ENCODE measurements at places on chromosomes 6 and 20. TPM values are rescaled to one million over a fixed set of nuclear protein-coding genes. Genes with fewer than 3 reads are reported as not detected.

Gene TSBP1
- total RNA-seq, result not detected

- DNase-seq, result no peak
- no peaks in the 10 kb centered on the region for H3K4me1 ChIP-seq
- H3K27ac ChIP-seq, result no peak overlapping the region
- no peaks in the 10 kb centered on the region for H3K27me3 ChIP-seq
Measured at GRCh38 chr20:52610749-52611148, 361.4 kb upstream of the TSHZ2 start.

Gene PERP
- total RNA-seq, result 42.5 TPM

- peak overlapping the region; percentile 41 for H3K4me3 ChIP-seq
- DNase-seq, result peak; percentile 70
- H3K4me1 ChIP-seq, result peaks cover 15% of the 10 kb centered on the region
Measured at GRCh38 chr6:137776786-137777686, 90.0 kb upstream of the TNFAIP3 start.

Gene CTAGE9
- total RNA-seq, result not detected

Gene ELOVL4
- total RNA-seq, result 1.6 TPM

DNA sequence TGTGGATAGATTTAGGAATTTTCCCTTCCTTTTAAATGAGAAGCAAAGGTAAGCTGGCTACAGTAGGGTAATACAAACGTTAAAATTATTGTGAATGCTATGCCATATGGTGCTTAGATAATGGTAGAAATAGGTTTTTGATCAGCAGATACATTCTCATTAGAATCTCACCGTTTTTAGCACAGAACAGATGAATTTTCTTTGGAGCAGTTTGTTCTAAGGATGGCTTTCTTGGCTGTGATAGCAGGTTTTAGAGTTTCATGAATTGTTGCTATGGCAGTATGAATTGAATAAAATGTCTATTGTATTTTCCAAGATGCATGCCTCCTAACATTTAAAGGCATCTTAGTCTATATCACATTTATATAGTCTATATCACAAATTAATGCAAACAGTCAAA is 1394.5 kb downstream of the EPHA7 start:
- DNase-seq, result no peak
- no peaks in the 10 kb centered on the region for H3K4me1 ChIP-seq
- no peaks in the 10 kb centered on the region for H3K36me3 ChIP-seq
- H3K27me3 ChIP-seq, result no peaks in the 10 kb centered on the region

DNA sequence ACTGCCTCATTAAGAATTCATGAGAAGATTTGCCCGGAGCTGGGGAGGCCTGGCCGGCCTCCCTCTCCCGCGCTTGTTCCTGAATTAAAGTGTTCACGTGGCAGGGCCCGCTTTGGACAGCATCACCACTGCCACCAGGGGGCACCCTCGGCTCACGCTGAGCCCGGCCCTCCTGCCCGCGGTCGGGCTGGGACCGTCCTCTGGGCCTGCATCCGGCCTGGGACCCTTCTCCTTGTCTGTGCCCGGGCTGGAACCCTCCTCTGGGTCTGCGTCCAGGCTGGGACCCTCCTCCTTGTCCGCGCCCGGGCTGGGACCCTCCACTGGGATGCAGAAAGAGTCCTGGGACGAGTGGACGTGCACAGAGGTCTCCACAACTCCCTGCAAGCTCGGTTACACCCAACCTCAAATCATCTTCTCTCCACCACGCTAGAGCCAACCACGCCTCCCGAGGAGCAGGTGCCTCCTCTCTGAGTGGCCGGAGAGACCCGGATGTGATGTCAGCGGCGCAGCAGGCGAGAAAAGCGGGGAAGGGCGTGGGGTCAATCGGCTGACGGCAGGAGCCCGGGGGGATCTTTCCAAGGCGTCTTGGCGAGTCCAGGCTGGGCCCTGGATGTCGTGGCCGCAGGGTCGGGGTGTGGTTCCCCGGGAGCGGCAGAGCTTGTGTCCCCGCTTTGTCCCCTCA is 50.9 kb upstream of the DACT2 start:
- no peaks in the 10 kb centered on the region for H3K36me3 ChIP-seq
- peaks cover 27% of the 10 kb centered on the region for H3K27me3 ChIP-seq
- H3K4me3 ChIP-seq, result no peak overlapping the region
- H3K4me1 ChIP-seq, result no peaks in the 10 kb centered on the region

DNA sequence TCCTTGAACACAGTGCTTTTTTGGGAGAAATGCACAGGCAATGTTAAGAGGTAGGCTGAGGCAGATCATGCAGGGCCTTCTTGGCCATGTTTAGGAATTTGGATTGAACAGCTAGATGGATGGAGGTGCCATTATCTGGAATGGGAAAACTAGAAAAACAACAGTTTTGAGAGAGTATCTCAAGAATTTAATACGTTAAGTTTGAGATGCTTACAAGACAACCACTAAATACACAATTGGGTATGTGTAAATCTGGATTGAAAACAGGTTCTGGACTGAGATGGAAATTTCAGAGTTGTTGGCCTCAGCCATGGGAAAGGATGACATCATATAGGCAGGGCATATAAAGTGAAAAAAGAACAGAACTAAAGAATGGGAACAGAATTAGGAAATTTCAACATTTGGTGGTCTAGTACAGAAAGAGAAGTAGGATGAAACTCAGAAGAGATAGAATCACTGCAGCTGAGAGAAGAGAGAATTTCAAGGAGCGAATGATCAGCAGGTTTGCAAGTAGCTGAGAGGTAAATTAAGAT is 37.1 kb downstream of the NCOA7 start:
- no peak for DNase-seq
- no peaks in the 10 kb centered on the region for H3K27me3 ChIP-seq
- H3K4me1 ChIP-seq, result no peaks in the 10 kb centered on the region
- no peak overlapping the region for H3K27ac ChIP-seq
- H3K4me3 ChIP-seq, result no peak overlapping the region

DNA sequence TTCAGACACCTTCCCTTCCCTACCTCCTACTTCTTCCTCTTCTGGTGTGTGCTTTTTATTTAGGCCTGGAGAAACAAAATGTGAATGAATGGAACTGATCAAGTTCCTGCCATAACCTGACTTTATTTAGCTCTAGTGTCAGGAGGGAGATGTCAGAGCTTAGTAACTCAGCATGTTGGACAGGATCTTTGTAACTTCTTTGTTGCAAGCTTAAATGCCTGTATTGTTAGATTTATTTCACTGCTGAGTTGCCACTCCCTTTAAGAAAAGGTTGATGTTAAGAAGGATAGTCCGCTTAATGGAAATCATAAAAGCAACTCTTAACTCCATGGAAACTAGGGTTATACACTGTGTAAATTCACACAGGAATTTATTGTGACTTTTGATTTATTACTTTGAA is 2.2 kb downstream of the FAM120B start:
- no peak overlapping the region for H3K27ac ChIP-seq
- no peaks in the 10 kb centered on the region for H3K27me3 ChIP-seq
- peak overlapping the region; percentile 24 for H3K4me3 ChIP-seq

Gene CCM2L
- total RNA-seq, result not detected

Gene DUSP15
- not detected for total RNA-seq

GRCh38 chr6:149463781-149464180 is 21.0 kb downstream of the ZC3H12D start:
- no peak for DNase-seq

Gene CLVS2
- total RNA-seq, result not detected

Gene LPA
- total RNA-seq, result not detected

GRCh38 chr6:136365776-136366354 is 76.2 kb upstream of the BCLAF1 start:
- H3K36me3 ChIP-seq, result no peaks in the 10 kb centered on the region
- H3K4me1 ChIP-seq, result 0 out of 2 replicates have a peak, but pooled peaks cover 7% of the 10 kb centered on the region
- H3K4me3 ChIP-seq, result no peak overlapping the region
- no peak overlapping the region for H3K27ac ChIP-seq
- no peaks in the 10 kb centered on the region for H3K27me3 ChIP-seq
- peak; percentile 7 for DNase-seq

GRCh38 chr6:44561060-44561623 is 173.6 kb downstream of the CDC5L start:
- no peaks in the 10 kb centered on the region for H3K27me3 ChIP-seq
- no peak overlapping the region for H3K27ac ChIP-seq
- no peaks in the 10 kb centered on the region for H3K36me3 ChIP-seq
- DNase-seq, result no peak
- no peaks in the 10 kb centered on the region for H3K4me1 ChIP-seq

DNA sequence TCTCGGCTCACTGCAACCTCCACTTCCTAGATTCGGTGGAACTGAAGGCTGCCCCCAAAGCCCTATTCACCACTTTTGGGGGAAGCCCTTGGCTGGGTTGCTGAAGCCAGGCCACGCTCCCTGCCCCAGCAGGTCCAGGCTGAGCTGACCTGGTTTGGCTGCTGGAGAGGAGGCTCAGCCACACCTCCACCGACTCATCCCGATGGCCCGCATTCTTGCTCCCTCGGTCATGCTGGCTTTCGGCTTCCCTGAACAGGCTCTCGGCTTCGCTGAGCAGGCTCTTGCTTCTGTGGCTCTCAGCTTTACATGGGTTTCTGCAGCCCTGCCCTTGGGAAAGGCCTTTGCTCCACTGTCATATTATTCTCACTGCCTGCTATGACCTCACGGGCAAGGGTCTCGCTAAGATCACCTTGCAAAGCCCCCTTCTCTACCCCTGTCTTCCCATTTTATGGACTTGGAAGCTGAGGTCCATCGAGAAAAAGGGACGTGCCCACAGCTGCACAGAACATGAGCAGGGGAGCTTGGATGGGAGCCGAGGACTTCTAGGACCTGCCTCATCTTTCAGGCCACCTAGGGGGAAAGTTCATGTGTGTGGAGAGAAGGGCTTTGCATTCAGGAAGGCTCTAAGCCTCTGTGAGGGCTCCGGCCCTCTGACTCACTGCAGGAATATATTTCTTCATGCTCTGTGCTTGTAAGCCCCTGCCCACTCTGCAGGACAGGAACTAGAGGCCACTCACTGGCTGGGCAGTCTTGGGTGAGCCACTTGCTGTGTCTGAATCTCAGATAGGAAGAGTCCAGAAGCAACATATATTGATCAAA is 15.6 kb downstream of the ARHGAP40 start:
- peak overlapping the region; percentile 28 for H3K27ac ChIP-seq
- peaks cover 18% of the 10 kb centered on the region for H3K4me1 ChIP-seq
- H3K36me3 ChIP-seq, result no peaks in the 10 kb centered on the region
- H3K27me3 ChIP-seq, result no peaks in the 10 kb centered on the region
- DNase-seq, result peak; percentile 85

GRCh38 chr6:167559675-167560479 is 235.0 kb downstream of the TTLL2 start:
- no peaks in the 10 kb centered on the region for H3K27me3 ChIP-seq
- no peak for DNase-seq
- no peak overlapping the region for H3K4me3 ChIP-seq
- no peak overlapping the region for H3K27ac ChIP-seq
- no peaks in the 10 kb centered on the region for H3K36me3 ChIP-seq
- no peaks in the 10 kb centered on the region for H3K4me1 ChIP-seq

Measured in PC-3 (cell line).